Cerebellar nuclear complex (tissue), 1 donor: ENCODE measurements at places on chromosomes 6 and 20.
A peak's percentile ranks its signal among the peaks of the same experiment; 100 is the strongest.

- DNase-seq = peak; percentile 60
Measured at GRCh38 chr20:59825944-59826759, 107.3 kb downstream of the SYCP2 start.

DNA sequence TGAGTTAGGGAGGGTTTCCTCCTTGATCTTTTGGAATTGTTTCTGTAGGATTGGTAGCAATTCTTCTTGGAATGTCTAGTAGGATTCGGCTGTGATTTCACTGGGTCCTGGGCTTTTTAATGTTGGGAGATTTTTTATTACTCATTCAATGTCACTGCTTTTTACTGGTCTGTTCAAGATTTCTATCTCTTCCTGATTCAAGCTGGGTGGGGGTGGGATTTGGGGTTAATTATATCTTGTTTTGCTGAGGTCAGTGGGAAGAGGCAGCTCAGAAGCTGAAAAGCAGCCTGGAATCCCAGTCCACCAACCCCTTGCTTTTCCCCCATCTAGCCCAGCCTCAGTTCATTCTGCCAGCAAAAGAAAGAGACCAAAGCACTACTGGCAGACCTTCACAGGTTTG is 39.6 kb downstream of the SUMO4 start:
- no peak for DNase-seq

DNA sequence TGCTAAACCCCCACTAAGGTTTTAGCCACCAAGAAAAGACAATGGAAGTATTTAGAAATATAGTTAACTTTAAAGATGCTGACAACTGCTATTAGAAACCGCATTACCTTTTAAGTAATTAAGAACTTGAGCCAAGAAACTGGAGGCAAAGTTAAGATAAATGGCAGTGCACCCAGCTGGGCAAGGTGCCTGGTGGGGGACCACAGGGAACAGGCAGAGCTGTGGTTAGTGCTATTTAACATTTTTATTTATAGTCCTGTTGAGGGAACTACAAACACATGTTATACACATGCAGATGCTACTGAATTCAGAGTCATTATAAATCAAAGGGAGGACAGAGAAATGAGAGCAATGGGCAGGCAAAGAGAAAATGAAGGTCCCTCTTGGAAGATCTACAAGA is 447.9 kb downstream of the TFAP2B start:
- no peak for DNase-seq

GRCh38 chr20:32339116-32339515 is 19.0 kb upstream of the ASXL1 start:
- no peak for DNase-seq

GRCh38 chr6:105898286-105898685 is 187.8 kb upstream of the PRDM1 start:
- no peak for DNase-seq

GRCh38 chr6:105995391-105995865 is 90.7 kb upstream of the PRDM1 start:
- DNase-seq = no peak

DNA sequence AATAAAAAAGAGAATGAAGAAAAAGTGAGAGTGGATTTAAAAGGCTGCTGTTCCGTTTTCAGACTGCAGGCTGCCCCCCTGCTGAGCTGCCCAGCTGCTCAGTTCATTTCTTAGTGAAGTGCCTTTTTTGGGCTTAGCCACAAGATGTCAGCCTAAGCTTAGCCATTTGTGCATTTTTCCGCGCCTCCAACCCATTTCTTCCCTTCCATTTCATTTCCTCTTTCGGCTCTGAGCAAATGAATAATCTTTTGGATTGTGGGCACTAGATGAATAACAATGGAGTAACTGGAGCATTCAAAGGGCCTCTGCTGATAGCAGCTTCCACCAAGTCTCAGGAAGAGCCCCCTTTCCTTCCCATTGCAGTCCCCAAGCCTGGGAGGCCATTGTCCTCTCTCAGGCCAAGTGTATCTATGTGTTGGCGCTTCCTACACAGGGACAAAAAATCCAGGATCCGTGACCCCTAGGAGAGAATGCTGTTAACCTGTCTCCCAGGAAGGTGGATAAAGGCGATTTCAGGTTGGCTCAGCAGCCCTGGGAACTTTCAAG is 83.5 kb upstream of the SPTLC3 start:
- no peak for DNase-seq

DNA sequence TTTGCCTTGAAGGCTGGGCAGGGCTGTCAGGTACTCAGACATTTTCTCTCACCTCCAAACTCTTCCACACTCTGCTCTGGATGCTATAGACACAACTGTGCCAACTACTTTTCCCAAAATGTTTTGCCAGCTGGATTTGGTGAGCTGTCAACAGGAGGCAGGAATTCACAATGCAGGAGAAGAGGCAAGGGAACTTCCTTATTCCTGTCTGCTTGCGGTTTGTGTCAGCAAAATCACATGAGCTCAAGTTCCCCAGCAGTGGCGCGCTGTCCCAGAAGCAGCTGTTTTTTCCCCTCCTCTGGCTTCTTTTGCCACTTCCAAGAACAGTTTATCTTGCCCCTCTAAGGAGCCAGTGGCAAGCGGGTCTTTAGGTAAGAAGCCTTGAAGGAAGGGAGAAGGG is 608.2 kb downstream of the PRKN start:
- DNase-seq = no peak

DNA sequence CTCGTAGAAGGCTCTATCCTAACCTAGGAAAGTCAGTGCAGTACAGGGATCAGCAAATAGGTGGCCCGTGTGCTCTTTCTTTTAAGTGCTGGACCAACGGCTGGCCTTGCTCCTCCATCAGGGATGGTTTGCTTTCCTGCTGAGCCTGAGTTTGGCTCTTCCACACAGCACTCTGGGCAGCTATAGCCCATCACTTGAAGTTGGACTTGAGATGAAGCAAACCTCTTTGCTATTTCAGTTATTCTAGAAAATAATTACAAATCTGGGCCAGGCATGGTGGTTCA is 66.9 kb upstream of the KCNK16 start:
- DNase-seq = no peak

DNA sequence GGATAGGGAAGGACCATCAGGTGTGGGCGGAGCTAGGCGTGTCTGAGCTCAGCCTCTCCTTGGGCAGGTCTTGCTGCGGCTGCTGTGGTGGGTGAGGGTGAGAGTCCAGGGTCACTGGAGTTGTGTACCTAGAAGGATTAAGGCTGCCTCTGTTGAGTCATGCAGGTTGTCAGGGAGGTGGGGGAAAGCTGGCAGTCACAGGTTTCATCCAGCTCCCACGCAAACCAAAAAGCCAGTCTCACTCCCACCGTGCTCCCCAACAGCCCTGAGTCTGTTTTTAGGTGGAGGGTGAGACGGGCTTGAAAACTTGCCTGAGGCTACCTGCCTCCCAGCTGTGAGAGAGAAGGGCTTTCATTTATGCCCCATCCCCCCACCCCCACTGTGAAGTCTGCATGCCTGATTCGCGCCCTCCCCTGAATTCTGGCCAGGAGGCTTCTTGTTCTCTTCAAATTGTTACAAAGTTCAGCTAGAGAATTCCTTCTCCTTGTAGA is 161.5 kb downstream of the MYLK4 start:
- DNase-seq = no peak

- DNase-seq = peak; percentile 60
Measured at GRCh38 chr20:34956041-34956458, 382 bp downstream of the MYH7B start.

- DNase-seq = no peak
Measured at GRCh38 chr20:57393321-57394120, 2.3 kb downstream of the RBM38 start.

GRCh38 chr6:35357677-35358076 is 15.3 kb downstream of the PPARD start:
- no peak for DNase-seq

GRCh38 chr6:139847457-139847813 is 473.0 kb upstream of the CITED2 start:
- no peak for DNase-seq

DNA sequence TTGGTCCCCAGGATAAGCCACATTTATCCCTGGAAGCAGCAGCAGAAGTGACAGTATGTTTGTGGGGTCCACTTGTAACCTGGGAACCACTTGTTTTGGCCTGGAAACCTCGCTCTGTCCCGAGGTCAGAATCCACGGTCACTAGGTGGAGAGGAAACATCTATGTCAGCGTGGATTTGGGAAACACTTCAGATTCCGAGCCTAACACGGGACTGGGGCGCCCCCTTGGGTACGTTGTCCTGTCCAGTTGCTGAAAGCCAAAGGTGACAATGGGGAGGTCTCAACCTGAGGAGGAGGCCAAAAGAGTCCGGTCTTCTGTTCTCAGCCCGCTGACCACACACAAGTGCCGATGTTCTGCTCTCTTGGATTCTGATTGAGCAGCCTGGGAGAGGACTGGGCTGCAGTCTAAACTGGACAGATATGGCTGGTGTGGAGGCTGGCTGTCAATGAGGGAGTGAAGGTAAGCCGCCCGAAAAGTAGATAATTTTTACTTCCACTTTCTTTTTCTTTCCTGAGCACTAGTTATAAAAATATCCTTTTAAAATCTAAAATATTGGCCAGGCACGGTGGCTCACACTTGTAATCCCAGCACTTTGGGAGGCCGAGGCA is 4.9 kb upstream of the ZFP57 start:
- no peak for DNase-seq

GRCh38 chr6:133297657-133298056 is 56.5 kb downstream of the EYA4 start:
- DNase-seq = no peak

GRCh38 chr6:7142918-7143475 is 35.2 kb downstream of the RREB1 start:
- no peak for DNase-seq
